ENCODE measurements at places on chromosomes 11 and 22.
A peak's percentile ranks its signal among the peaks of the same experiment; 100 is the strongest.

GRCh38 chr11:127587511-127587910, 586.9 kb upstream of the KIRREL3 start:
- no peak for DNase-seq

DNA sequence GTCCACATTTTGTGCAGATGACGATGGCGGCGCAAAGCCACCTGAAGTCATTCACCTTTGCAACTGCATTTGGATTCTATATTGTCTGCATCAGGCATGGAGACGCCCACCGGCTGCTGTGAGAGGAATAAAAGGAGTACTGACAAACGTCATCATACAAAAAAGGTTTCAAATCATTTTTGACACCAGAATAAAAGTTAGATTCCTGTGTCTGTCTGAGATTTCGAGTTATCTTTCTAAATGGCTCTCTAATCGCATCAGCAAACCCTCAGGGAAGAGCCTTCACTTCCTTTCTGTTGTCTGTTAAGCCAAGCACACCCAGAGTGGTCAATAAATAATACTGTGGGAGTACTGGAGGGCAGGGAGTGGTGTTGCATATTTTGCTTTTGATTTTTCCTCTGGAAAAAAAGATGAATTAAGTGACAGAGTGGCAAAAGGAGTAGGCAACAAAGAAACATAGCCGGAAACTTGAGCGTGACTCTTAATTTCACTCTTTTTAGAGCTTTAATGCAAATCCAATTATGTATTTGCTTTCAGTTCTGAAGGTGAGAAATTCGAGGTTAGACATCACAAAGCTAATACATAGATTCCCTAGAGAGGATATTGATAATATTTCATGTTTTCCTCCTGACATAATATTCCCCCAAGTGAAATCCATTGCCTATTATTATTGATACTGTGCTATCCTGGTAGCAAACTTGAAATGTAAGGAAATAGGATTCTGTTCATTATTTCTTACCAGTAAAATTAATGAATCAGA, 150.8 kb upstream of the MTMR2 start:
- no peak for DNase-seq

DNA sequence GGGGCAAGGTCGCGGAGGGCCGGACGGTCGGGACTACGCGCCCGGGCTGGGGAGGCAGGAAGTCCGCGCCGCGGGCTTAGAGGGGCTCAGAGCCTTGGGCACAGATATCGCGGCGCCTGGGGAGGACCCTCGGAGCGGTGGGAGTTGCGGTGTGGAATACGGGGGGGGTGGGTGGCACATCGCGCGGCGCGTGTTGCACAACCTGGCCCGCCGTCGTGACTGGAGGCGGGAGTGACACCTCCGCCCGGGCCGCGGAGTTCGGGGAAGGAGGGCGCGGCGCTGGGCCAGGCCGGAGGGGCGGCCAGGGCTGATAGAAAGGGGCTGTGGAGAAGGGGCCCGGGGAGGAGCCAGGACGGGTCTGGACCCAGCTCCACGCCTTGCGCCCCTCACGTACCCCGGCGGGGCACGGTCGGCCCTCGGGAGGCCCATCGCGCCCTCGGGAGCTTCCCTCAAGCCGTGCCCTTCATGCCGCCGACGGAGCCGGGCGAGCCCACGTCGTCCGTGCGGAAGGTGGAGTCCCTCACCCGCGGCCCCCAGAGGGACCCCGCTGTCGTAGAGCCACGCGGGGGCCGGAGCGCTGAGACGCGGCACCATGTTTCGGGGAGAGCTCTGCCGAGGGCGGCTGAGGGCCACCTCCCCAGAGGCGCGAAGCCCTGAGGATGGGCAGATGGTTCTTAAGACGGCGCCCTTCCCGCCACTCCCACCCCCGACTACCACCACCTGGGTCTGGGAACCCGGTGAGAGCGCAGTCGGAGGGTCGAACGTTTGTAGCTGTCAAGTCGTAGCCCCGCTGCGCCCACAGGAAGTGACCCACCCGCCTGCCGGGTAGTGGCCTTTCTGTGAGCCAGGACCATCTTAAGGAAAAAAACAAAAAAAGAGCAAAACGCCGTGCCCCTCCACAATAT, 729 bp downstream of the IL17RA start:
- peak; percentile 48 for DNase-seq

GRCh38 chr22:50074551-50075530, 10.4 kb downstream of the MLC1 start:
- DNase-seq, result no peak

- DNase-seq, result no peak
Measured at GRCh38 chr11:66286699-66287098, 2.2 kb downstream of the YIF1A start.

All from neural progenitor cell (in vitro differentiated cells).